Posterior cingulate gyrus (tissue), 11 donors: ENCODE measurements at places on chromosomes 3 and 15.

DNA sequence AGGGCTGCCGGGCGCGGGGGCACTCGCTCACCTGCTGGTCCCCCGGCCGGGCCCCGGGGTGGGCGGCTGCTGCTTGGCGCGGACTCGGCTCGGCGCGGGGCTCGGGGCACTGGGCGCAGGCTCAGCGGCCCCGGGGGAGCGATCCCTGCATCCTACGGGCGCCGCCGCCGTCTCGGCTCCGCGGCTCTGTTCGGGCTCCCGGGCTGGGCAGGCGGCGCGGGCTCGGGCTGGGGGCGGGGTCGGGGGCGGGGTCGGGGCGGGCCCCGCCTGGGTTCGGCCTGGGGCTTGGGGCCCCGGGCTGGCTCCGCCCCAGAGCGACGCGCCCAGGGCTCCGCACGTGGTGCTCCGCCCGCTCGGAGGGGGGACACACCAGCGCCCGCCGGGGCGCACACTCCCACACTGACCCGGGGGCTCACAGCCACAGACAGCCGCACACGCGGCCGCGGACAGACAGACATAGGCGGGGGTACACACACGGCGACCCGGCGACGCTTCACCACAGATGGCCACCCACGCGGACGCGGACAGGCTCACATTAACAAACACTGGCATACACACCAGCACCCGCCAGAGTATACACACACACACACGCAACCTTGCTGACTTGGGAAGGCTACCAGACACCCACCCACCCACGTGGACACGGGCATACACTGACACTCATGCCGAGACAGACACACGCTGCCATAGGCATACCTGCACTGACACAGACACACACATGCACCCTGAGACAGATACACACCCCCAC is at the start of gene SCN5A:
Gene SCN5A, minus strand, starts transcription at position 188 of the 748 bp plus-strand sequence. CDS start 16,380 bp downstream, outside the sequence.
- no peak for DNase-seq

- DNase-seq = no peak
Measured at GRCh38 chr3:114057011-114057347, 442 bp downstream of the QTRT2 start.

DNA sequence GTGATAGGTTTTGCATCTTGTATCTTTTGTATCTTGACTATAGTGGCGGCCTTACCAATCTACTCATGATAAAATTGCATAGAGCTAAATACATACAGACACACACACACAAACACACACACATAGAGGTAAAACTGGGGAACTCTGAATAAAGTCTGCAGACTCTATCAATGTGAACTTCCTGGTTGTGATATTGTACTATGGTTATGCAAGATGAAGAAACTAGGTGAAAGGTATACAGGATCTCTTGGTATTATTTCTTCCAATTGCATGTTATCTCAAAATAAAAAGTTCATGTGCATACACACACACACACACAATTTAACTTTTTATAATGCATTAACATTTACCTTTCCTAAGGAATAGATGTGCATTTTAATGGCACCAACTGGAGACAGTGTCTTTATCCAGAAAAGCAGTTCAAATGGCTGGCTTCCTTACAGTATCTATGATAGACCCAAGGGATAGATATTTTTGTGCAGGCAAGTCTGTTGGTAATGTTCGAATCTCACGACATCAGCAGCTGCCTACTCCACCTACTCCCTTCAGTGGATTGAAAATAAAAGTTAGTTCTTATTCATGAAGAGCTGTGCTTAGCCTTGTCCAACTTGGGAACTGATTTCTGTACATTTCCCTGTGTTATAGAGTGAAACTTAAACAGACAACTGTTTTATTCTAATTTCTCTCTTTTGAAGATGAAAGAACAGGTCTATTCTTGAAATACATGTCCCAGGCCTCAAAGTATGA is 46.9 kb upstream of the SPRED1 start:
- DNase-seq = no peak

- DNase-seq = no peak
Measured at GRCh38 chr15:74397239-74398068, 30.0 kb upstream of the CYP11A1 start.

GRCh38 chr3:119702530-119703527 is at the start of gene CFAP91:
Gene CFAP91 (plus strand): TSS chr3:119703022. CDS start chr3:119703099, 77 bp downstream.
- peak; percentile 99 for DNase-seq

GRCh38 chr3:183254487-183255347 is 1.7 kb downstream of the B3GNT5 start:
- DNase-seq = peak; percentile 69

DNA sequence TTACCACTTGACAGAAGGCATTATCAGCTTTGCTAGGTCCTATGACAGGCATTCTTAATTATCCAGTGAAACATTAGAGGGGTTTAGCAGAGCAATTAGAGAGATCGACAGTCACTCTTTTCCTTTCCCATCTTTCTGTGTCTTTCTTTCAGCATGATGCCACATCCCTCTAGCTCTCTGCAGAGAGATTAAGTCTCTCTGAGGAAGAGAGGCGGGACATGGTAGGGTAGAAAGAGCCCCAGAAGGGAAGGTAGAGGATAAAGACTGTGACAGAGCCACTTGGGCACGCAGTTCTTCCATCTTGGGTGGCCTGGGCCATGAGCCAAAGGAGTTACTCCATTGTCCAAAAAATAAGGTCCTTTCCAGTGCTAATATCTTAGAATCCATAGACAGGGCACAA is 55.8 kb downstream of the HHLA2 start:
- DNase-seq = no peak

DNA sequence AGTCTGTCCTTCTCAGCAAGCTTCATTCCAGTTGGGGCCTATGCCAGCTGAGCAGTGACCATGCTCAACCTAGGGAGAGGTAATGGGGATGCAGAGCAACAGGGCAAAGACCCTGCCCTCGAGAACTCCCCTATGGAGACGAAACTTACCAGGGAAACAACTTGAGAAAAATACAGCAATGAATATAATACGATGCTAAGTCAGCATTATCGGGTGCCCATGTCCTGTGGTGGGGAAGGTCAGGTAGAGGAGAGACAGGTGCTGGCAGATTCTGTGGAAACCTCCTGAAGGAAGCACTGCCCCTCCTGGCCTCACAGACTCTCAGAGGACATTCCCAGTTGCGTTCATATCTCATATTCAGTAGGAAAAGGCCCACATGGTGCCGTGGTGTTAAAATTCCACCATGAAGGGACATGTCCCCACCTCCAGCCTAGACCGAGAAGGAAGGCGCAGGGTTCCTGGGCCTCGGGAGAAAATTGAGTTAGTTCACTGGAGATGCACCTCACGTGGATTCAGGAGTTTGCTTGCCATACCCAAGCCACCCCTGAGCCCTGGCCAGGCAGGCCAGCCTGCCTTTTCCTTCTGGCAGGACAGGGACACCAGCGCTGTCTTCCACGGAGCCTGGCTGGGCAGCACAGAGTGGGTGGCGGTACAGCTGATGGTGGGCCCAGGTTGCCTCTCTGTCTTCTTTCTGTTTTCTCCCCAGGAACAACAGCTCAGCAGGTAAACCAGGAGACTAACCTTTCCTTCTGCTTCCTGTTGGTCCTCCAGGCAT is 62.4 kb downstream of the BOC start:
- no peak for DNase-seq

DNA sequence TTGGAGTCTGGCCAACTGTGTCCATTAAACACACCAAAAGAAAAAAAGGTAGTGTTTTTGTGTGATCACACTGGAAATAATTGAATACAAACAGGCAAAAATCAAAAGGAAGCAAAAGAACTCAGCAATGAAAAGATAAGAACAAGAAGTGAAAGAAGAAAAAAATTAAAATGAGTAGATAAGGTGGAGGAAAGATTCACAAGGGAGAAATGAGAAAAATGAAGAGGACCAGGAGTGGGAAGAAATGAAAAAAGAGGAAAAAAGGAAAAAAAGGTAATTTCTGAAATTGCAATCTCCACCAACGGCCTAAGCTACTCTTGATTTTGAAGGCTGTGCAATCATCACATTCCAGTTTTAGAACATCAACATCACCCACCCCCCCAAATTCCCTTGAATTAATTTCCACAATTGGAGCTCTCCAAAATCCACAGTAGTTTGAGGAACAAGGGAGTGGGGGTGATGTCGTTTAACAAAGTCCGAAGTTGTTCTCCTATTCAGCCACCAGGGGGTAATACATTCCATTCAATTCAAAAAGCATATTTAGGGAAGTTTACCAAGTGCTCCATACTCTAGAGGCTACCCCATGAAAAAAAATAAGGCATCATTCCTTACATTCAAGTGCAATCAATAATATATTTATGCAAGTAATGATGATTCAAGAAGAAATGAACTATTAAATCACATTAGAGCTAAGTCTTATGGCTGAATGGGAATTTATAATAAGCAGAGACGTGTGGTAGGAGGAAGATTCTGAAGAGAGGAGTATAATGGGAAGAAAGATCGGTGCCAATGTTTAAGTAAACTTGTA is 37.4 kb downstream of the ZNF860 start:
- DNase-seq = no peak

DNA sequence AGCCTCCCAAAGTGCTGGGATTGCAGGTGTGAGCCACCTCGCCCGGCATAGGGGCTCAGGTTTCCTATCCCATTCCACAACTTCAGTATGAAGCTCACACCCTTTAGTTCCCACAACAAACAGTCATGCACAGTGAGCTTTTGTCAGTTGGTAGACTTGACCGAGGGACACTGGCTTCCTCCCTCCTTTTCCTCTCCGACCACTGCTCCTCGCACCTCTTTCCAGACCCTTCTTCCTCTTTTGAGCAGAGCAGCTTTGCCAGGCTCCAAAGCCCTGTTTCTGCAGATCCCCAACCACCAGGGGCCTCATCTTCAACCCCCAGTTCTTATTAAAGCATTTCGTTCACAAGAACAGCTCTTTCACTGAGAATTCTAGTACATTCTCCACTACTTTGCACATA is 12.7 kb upstream of the CILP start:
- no peak for DNase-seq
